Right renal cortex interstitium (tissue), 3 donors: ENCODE measurements at places on chromosomes 7 and 10. TPM values are rescaled to one million over a fixed set of nuclear protein-coding genes. Genes with fewer than 3 reads are reported as not detected.

The COL28A1 gene
- polyA plus RNA-seq: 7.2 TPM

DNA sequence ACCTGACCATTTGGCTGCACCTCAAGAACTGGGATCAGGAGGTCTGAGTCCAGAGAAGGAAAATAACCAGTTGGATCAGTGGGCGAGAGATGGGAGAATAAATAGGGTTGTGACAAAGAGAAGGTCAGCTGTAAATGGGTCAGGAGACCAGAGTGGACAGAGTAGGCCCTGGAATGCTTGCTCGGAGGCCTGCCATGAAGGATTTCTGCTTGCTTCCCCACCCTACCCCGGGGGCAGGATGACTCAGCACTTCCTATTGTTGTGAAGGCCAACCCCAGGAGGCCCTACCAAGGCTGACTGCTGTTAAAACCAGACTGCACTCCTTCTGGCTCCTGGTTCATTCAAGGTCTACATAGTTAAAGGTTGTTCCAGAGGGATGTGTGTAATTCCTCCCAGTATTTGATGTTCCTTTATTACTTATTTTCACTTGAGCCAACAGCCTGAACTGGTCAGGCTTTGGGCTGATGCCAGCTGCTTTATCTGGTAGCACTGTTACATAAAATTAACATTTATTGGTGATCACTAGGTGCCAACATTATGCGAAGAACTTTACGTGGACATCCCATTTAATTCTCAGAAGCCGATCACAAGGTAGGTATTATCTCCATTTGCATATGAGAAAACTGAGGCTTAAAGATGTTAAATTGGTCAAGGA is 27.3 kb upstream of the IFRD1 start:
- no peak for DNase-seq

- no peak for DNase-seq
Measured at GRCh38 chr10:130495891-130496636, 359.9 kb downstream of the GLRX3 start.

The PLEKHS1 gene
- polyA plus RNA-seq: 0.18 TPM

- DNase-seq: no peak
Measured at GRCh38 chr7:148914208-148914777, 30.2 kb upstream of the EZH2 start.

The GSTO2 gene
- 30.4 TPM for polyA plus RNA-seq

- DNase-seq: no peak
Measured at GRCh38 chr7:77360104-77360503, 56.0 kb downstream of the GSAP start.

The ATRNL1 gene
- 23.6 TPM for polyA plus RNA-seq

The AKR1C4 gene
- not detected for polyA plus RNA-seq

The IRF5 gene
- 7.2 TPM for polyA plus RNA-seq
